ENCODE measurements at places on chromosomes 11 and 22.

GRCh38 chr11:66543263-66544107, 2.4 kb downstream of the ZDHHC24 start:
- DNase-seq, result peak; percentile 83

DNA sequence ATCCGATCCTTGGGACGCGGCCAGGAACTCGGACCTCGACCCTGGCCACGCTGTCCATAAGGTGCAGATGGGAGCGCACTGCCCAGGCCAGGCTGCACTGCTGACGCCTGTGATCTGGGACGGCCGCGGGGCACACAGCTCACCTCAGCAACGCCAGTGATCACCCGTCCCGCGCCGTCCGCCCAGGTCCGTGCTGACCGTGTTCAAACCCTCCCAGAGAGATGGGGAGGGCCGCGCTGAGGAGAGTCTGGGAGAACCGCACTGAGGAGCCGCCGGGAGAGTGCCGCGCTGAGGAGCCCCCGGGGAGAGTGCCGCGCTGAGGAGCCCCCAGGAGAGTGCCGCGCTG, 636 bp downstream of the KCNQ1OT1 start:
- DNase-seq, result no peak

- DNase-seq, result no peak
Measured at GRCh38 chr11:108559904-108560303, 33.7 kb downstream of the EXPH5 start.

GRCh38 chr11:7513234-7514098, at the start of gene PPFIBP2:
TSS of gene PPFIBP2 (plus strand) at chr11:7513999. CDS start at chr11:7549476, 35,477 bp downstream.
- DNase-seq, result peak; percentile 33

GRCh38 chr22:23123804-23124254, 18.0 kb downstream of the RSPH14 start:
- no peak for DNase-seq

DNA sequence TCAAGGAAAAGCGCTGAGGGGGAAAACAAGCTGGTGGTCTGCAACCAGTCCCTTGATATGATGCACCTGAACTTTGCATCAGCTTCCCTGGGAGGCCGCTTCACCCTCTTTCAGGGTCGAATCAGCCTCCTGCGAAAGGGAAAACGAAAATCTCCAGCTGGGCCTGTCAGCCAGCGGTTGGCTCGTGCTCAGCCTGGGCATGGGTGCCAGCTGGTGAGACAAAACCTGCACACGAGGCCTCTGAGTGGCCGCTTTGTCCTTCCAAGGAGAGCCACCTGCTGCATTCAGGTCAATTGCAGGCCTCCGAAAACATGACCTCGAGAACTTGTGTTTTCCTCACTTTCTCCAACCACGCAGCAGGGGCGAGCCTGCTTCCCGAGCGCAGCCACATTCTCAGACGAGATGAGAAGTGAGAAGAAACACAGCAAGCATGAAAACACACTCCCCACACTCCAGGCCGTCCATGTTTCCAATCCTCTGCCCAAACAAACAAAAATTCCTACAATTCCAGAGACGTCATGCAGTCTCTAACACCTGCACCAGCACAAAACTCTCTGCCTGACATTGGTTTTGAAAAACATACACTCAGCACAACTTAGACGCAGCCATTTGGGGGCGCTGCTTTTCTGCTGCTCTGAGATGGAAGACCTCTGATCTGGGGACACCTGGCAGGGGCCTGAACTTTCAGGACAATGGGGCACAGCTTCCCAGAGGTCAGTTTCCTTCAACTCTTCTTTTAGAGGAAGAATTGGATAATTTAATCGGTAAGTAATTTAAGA, 77.1 kb downstream of the DHCR7 start:
- DNase-seq, result no peak

DNA sequence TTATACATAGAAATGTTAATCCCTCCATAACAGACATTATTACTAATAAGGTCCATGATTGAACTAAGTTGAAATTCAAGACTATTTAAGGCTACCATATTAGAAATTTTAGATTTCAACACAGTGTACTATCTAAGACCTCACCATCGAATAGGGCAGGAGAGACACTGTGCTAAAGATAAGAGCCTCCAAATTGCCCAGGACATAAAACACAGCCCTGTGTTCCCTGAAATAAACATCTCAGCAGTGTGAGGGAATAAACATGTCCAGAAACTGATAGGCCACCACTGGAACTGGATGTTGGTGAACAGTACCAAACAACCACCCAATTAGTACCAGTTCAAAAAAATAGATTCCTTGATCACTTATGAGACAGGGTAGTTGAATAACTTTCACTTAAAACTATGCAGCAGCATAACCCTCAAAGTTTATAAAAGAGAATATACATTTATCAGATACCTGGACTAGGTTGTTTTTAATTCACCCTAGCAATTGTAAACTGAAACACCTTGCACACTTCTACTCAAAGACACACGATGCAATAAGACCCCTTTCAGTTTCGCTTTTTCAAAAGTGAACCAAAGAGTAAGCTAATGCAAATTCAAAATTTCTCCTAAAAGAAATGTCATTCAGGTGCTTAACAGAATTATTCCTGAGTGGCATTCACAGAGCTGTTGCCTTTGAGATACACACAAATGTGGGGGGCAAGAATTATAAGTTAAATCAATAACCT, 34.3 kb downstream of the USP28 start:
- no peak for DNase-seq

GRCh38 chr11:66045177-66045639, 3.8 kb downstream of the GAL3ST3 start:
- DNase-seq, result peak; percentile 67

DNA sequence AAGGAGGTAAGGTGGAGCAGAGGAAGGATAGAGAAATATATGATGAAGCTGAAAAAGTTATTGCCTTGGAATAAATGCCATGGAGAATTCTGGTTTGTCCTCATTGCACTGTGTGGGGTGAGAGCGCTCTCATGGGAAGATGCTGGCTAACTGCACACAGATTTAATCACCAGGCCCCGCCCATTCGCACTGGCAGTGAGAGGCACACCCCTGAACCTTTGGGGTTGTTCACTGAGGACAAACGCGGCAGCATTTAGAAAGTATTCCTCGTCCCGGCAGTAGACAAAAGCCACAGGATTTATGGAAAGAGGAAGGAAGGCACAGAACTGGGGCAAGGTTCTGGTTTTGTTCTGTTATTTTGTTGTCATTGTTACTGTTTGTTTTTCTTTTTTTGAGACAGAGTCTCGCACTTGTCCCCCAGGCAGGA, 70.2 kb downstream of the MED15 start:
- no peak for DNase-seq

DNA sequence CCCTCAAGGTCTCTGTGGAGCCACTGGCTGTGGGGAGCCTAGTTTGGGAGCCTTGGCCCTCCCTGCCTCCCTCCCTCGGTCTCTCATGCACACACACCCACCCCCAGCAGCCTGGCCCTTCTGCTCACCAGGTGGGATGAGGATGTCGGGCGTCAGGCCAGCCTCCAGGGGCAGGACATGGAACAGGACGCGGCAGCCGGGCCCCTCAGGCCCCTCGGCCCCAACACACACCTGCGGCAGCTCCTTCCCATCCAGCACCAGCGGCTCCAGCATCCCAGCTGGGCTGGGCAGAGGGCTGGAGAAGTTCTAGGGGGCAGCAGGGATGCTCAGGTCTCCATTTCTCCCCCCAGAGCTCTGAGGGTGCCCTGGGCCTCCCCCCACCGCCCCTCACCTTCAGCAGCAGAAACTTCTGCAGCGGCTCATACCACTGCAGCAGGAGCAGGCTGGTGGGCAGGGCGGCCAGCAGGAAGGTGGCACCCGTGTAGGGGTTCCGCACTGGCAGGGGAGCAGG, 11.2 kb downstream of the MAP4K2 start:
- DNase-seq, result no peak

GRCh38 chr11:285021-285893, 3.7 kb upstream of the PGGHG start:
- DNase-seq, result no peak

GRCh38 chr11:16713594-16713993, 24.9 kb upstream of the C11orf58 start:
- no peak for DNase-seq

DNA sequence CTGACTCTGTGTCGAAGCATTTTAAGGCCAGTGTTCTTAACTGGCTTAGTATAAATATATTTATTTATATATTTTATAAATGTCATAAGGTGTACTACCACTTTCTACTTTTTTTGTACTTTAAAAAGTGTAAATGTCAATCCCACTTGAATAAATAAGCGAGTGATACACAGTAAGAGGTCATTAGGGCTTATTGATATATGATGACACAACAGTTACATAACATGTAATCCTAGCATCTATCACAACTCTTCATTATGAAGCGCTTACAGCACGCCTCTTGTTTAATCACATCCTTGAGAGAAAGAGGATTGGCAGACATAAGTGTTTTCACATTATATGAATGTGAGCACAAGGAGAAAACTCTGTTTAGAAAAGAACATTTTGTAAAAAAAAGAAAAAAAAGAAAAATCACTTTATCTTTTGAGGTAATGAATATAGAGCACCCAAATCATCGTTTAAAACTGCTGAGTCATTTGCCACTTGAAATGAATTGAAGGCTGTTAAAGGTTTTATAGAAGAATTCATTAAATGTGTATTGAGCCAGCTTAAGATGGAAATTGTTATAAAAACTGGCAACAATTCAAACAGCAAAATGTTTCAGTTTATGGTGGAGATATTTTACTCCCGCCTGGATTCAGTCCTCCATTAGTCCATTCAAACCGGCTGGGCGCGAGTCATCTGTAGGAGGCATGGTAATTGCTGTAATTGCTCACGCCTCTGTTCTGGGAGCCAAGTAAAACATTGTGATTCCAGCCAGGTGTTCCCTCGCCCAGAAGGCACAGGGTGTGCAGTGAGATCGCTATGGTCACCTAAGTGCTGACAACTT, 627.3 kb upstream of the KIRREL3 start:
- no peak for DNase-seq

DNA sequence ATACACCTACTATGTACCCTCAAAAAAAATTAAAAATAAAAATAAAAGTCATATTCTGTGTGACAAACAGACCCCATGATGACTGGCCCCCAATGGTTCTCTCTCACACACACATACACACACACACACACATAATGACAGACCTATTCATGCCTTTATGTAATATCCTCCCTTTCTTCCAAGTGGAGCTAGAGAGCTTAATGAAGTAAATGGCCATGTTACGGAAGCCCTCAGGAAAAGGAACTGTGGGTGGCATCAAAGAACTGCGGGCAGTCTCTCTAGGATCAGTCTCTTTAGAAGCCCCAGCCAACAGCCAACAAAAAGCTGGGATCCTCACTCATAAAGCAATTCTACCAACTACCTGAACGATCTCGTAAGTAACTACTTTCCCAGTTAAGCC, 125.5 kb downstream of the SIK3 start:
- peak; percentile 23 for DNase-seq

GRCh38 chr22:36699915-36700314, 3.6 kb downstream of the CACNG2 start:
- no peak for DNase-seq

DNA sequence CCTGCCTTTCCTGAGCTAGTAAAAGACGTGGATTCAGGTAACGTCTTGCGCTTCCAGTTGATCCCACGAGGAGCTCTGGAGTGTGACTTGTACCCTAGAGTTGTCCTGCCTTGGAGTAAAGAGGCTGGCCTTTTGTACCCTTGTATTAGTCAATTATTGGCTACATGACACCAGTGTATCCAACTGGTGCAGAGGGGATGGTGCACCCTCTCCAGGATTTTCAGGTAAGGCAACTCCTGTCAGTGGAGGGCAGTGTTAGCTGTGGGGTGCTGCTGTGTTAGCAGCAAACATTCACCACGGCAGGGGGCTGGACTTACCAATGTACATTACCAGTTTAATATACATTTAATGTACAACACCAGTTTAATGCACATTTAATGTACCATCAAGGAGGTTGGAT, 233.5 kb downstream of the MIAT start:
- no peak for DNase-seq

DNA sequence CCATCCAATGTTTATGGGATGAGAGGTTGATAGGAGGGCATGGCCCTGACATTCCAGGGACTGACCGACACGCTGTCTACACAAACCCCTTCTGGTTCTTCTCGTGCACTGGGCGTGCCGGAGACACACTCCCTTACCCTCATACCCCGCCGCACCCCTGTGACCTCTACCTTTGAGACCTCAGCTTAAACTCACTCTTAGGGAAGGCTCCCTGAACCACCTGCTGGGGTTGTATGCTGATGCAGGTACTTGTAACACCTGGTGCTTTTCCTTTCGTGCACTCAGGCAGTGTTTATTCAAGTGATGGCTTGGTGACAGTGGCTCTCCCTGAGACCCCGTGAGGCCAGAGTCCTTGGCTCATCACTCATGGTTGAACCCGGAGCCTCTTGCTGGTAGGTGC, 12.0 kb downstream of the PPARA start:
- DNase-seq, result no peak

DNA sequence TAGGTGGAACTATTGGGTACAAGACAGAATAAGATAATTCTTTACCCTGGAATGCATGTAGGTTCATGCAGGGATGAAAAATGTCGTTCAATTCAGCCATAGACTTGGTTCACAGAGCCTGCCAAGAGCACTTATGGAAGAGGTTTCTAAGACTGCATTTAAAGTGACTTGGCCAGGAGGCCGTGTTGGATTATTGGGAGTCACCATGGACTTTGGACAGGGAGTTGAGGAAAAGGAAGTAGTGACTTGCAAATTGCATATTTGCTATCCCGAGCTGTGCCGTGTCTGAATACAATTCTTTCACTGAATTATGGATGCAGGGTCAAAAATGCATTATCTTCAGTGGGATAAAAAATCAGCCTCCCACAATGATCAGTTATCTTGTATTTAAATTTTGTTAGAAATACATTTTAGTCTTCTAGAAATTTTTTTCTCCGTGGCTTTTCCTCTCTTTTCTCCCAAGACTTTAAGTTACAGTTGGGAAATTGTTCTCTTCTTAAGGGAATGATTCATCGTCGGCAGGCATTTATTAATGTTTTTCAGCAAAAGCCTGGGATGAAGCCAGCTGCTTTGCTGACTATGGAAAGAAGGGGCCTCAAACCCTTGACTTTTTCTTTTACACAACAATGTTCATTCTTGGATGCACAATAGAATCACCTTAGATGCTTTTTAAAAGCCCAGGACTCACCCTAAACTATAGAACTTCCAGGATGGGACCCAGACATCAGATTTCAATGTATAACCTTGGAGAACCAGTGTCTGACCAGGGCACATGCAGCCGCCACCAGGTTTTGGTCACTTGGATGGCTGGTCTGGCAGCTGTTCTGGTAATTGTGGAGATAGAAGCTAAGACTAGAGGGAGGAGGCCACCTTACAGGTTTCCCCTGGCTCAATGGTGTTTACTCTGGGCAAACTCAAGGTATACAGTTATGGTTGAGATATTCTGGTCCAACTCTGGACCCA, 70.8 kb downstream of the FAT3 start:
- DNase-seq, result no peak
